ENCODE measurements at places on chromosomes 2 and 18.
A peak's percentile ranks its signal among the peaks of the same experiment; 100 is the strongest.

- H3K4me1 ChIP-seq: no peaks in the 10 kb centered on the region
- DNase-seq: peak; percentile 83
- H3K4me3 ChIP-seq: no peak overlapping the region
- H3K36me3 ChIP-seq: no peaks in the 10 kb centered on the region
- H3K27ac ChIP-seq: no peak overlapping the region
Measured at GRCh38 chr18:35939138-35939537, 33.3 kb upstream of the RMP24 start.

DNA sequence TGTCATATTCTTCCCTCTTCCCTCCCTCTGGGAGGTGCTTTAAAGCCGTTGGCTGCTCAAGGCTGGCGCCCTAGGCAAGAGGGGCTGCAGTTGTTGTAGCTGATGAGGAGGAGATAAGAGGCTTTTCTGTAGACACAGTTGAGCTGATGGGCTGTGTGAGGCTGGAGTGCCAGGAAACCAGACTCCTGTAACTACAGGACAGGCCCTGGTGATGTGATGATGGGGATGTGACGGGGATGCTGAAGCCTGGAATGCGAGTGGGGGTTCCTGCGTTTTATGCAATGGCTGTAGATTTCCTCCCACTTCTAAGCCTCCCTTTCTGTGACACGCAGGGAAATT is 5.7 kb upstream of the EFR3B start:
- no peaks in the 10 kb centered on the region for H3K4me1 ChIP-seq
- H3K27me3 ChIP-seq: no peaks in the 10 kb centered on the region
- no peak for DNase-seq
- H3K4me3 ChIP-seq: no peak overlapping the region

DNA sequence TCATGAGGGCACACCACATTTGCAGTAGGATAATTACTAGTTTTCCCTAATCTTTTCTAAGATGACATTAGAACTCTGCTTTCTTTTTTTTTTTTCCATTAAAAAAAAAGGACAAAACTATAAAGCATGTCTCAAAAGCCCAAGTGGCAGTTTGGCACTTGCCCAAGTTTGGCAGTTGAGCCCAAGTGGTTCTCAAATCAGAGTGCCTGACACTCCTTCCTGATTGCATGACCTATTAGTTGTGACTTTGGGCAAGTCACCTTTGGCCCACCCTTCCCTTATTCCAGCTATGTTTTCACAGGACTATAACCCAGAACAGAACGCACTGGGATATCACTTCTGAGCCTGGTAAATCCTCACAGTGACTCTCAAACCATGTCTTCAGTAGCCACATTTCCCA is 273.0 kb downstream of the CCDC85A start:
- no peak overlapping the region for H3K4me3 ChIP-seq
- no peaks in the 10 kb centered on the region for H3K27me3 ChIP-seq
- DNase-seq: no peak
- H3K27ac ChIP-seq: no peak overlapping the region
- no peaks in the 10 kb centered on the region for H3K36me3 ChIP-seq

DNA sequence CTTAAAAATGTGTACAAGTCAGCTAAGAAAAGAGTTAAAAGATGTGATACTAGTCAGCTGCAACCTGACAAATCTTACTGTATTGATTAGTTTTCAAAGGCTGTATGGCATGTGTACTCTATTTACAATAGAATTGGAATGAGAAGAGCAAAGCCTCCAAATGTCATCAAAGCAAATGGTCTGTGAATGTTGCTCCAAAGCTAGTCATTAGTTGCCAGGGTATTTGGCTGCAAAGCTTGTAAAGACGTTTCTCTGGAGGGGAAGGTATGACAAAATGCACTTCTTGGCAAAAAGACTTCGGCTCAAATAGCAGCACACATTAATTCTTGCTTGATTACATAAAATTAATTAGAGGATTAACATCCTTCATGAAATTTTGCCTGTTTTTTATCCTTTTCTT is 59.3 kb downstream of the ETAA1 start:
- no peak overlapping the region for H3K27ac ChIP-seq
- no peak for DNase-seq
- no peaks in the 10 kb centered on the region for H3K4me1 ChIP-seq
- no peaks in the 10 kb centered on the region for H3K27me3 ChIP-seq
- H3K36me3 ChIP-seq: no peaks in the 10 kb centered on the region
- H3K4me3 ChIP-seq: no peak overlapping the region

DNA sequence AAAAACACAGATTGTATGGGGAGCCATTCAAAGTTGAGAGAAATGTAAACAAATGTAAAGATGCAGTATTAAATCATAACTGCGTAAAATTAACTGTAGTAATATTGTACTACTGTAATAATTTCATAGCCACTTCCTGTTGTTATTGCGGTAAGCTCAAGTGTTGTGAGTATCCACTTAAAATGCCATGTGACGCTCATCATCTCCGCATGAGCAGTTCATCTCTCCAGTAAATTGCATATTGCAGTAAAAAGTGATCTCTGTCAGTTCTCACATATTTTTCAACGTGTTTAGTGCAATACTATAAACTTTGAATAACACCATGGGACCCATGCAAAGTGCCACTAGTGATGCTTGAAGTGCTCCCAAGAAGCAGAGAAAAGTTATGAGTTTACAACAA is 41.8 kb upstream of the SP3 start:
- H3K4me1 ChIP-seq: peaks cover 6% of the 10 kb centered on the region
- no peak for DNase-seq
- H3K27ac ChIP-seq: no peak overlapping the region
- H3K4me3 ChIP-seq: no peak overlapping the region
- no peaks in the 10 kb centered on the region for H3K27me3 ChIP-seq
- no peaks in the 10 kb centered on the region for H3K36me3 ChIP-seq

- no peaks in the 10 kb centered on the region for H3K27me3 ChIP-seq
- H3K36me3 ChIP-seq: no peaks in the 10 kb centered on the region
- no peak for DNase-seq
- no peak overlapping the region for H3K4me3 ChIP-seq
- H3K4me1 ChIP-seq: no peaks in the 10 kb centered on the region
Measured at GRCh38 chr2:235713189-235713588, 219.3 kb downstream of the AGAP1 start.

- H3K27me3 ChIP-seq: no peaks in the 10 kb centered on the region
- peaks cover 2% of the 10 kb centered on the region for H3K4me1 ChIP-seq
- H3K4me3 ChIP-seq: no peak overlapping the region
- H3K36me3 ChIP-seq: no peaks in the 10 kb centered on the region
- no peak overlapping the region for H3K27ac ChIP-seq
Measured at GRCh38 chr2:229575569-229576315, 138.6 kb downstream of the DNER start.

DNA sequence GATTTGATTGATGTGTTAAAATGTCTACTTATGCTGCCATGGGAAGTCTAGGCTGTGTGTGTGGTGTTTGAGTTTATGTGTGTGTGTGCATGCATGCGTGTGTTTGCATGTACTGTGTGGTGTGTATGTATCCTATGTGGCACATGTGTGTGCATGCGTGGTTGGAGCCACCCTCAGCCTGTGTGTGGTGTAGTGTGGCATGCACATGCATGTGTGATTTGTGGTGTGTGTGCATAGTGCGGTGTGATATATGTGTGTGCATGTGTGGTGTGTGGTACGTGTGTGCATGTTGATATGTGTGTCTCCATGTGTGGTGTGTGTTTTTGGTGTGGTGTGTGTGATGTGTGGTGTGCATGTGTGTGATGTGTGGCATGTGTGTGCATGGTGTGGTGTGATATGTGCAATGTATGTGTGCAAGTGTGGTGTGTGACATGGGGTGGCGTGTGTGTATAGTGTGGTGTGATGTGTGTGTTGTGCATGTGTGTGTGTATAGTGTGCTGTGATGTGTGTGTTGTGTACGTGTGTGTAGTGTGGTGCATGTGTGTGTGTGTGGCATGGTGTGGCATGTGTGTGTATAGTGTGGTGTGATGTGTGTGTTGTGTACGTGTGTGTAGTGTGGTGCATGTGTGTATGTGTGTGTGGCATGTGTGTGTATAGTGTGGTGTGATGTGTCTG is 66.6 kb upstream of the HDAC4 start:
- no peaks in the 10 kb centered on the region for H3K36me3 ChIP-seq
- DNase-seq: no peak
- H3K4me3 ChIP-seq: no peak overlapping the region
- H3K27ac ChIP-seq: no peak overlapping the region

DNA sequence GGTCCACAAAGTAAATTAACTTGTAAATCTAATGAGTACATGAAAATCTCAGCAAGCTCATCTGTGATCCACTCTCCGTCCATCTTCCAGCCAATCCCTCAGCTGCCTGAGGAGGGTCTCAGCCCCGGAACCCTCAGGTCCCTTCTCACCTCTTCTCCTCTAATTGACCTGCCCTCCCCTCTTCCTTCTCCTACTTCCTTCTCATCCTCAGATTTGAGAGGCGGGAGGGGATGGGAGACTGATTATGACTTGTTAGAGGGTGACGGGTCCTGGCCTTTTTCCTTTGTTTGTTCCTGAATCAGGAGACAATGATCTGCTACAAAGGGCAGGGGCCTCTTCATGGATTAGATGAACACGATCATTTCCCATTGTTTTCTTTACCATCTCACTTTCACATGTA is 80.1 kb downstream of the CYBRD1 start:
- H3K4me3 ChIP-seq: no peak overlapping the region
- no peaks in the 10 kb centered on the region for H3K36me3 ChIP-seq
- H3K27me3 ChIP-seq: no peaks in the 10 kb centered on the region
- no peaks in the 10 kb centered on the region for H3K4me1 ChIP-seq

DNA sequence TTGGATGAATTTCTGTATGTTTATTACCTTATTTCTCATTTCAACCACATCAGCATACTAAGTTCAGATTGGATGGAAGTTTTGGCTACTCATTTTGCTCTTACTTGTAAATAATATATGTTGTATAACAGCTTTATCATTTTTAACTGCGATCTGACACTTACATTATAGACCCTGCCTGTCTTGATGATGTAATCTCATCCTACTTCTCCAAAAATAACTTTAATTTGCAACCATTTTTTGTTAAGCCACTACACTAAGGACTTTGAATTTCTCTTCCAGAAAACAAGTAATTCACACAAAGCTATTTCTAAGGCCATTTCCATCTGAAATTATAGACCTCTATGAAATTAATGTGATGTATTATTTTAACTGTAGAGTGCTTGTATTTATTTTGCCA is 240.7 kb downstream of the WDR7 start:
- H3K4me1 ChIP-seq: no peaks in the 10 kb centered on the region
- H3K27ac ChIP-seq: no peak overlapping the region
- H3K4me3 ChIP-seq: no peak overlapping the region
- H3K36me3 ChIP-seq: no peaks in the 10 kb centered on the region

All from mesendoderm (in vitro differentiated cells).